ENCODE measurements at places on chromosomes 11 and 22. TPM values are rescaled to one million over a fixed set of nuclear protein-coding genes. Genes with fewer than 3 reads are reported as not detected.

- no peaks in the 10 kb centered on the region for H3K4me1 ChIP-seq
- H3K4me3 ChIP-seq, result peak overlapping the region; percentile 39
- H3K36me3 ChIP-seq, result no peaks in the 10 kb centered on the region
- no peak for DNase-seq
- peak overlapping the region; percentile 48 for H3K27ac ChIP-seq
Observed at GRCh38 chr22:20206709-20207215, 55.9 kb upstream of the CCDC188 start.

DNA sequence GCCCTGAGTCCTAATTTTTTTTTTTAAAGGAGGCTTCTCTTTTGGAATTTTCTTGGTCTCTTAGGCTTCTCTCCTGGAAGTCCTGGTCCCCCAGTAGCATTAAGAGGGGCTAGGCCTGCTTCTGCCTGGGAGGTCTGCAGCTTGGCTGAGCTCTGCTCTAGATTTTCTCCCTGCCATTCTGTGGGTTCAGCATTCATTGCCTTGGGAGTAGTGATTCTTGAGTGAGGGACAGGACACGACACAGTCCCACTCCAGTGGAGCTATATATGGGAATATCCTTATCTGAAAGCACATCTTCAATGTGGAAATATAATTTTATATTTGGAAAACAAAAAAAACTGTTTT lies 3.7 kb downstream of the IGSF22 start:
- H3K4me3 ChIP-seq, result peak overlapping the region; percentile 38
- H3K4me1 ChIP-seq, result no peaks in the 10 kb centered on the region
- H3K27me3 ChIP-seq, result no peaks in the 10 kb centered on the region
- no peaks in the 10 kb centered on the region for H3K36me3 ChIP-seq

GRCh38 chr11:62324731-62325556 lies 12.3 kb upstream of the ASRGL1 start:
- H3K27me3 ChIP-seq, result no peaks in the 10 kb centered on the region
- H3K4me1 ChIP-seq, result no peaks in the 10 kb centered on the region
- H3K36me3 ChIP-seq, result no peaks in the 10 kb centered on the region
- DNase-seq, result no peak
- no peak overlapping the region for H3K27ac ChIP-seq
- no peak overlapping the region for H3K4me3 ChIP-seq

- H3K36me3 ChIP-seq, result no peaks in the 10 kb centered on the region
- H3K27ac ChIP-seq, result no peak overlapping the region
- no peak for DNase-seq
Observed at GRCh38 chr11:31943056-31943780, 132.1 kb upstream of the PAX6 start.

GRCh38 chr11:37605229-37605628 lies 1007.2 kb upstream of the RAG2 start:
- no peaks in the 10 kb centered on the region for H3K4me1 ChIP-seq
- H3K4me3 ChIP-seq, result no peak overlapping the region
- no peaks in the 10 kb centered on the region for H3K27me3 ChIP-seq
- DNase-seq, result no peak
- no peaks in the 10 kb centered on the region for H3K36me3 ChIP-seq

GRCh38 chr11:33855500-33855899 lies 36.4 kb downstream of the LMO2 start:
- H3K4me1 ChIP-seq, result no peaks in the 10 kb centered on the region
- H3K4me3 ChIP-seq, result no peak overlapping the region
- no peak for DNase-seq
- no peaks in the 10 kb centered on the region for H3K27me3 ChIP-seq
- no peaks in the 10 kb centered on the region for H3K36me3 ChIP-seq

DNA sequence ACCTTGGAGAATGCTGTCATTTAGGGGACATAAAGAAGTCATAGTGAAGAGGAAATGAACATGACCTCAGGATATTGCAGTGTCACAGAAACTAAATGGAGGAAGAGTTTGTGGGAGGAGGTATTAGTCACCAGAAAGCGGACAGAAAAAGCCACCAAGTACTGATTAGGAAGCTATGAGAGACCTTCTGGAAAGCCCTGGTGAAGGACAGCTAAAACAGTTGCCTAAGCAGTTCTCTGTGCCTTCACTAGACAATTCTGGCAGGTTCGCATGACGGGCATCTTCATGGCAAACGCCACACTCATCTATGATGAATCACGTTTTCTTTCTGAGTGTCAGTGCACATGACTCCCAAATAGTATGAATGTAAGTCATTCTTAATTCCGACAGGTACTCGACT lies 325.8 kb downstream of the C11orf87 start:
- H3K4me3 ChIP-seq, result no peak overlapping the region
- H3K4me1 ChIP-seq, result no peaks in the 10 kb centered on the region
- no peak for DNase-seq
- no peak overlapping the region for H3K27ac ChIP-seq
- H3K27me3 ChIP-seq, result no peaks in the 10 kb centered on the region

GRCh38 chr11:105609341-105609781 lies 512 bp upstream of the GRIA4 start:
- no peak overlapping the region for H3K27ac ChIP-seq
- no peaks in the 10 kb centered on the region for H3K36me3 ChIP-seq
- H3K4me3 ChIP-seq, result no peak overlapping the region
- DNase-seq, result no peak

GRCh38 chr11:91906871-91907624 lies 317.6 kb upstream of the FAT3 start:
- H3K36me3 ChIP-seq, result no peaks in the 10 kb centered on the region
- no peak overlapping the region for H3K4me3 ChIP-seq
- no peaks in the 10 kb centered on the region for H3K27me3 ChIP-seq
- H3K27ac ChIP-seq, result no peak overlapping the region

GRCh38 chr11:110038201-110038600 lies 55.0 kb upstream of the ZC3H12C start:
- no peaks in the 10 kb centered on the region for H3K27me3 ChIP-seq
- no peak for DNase-seq
- H3K4me1 ChIP-seq, result no peaks in the 10 kb centered on the region
- no peak overlapping the region for H3K27ac ChIP-seq
- H3K36me3 ChIP-seq, result no peaks in the 10 kb centered on the region
- H3K4me3 ChIP-seq, result no peak overlapping the region

- no peaks in the 10 kb centered on the region for H3K27me3 ChIP-seq
- H3K36me3 ChIP-seq, result no peaks in the 10 kb centered on the region
Observed at GRCh38 chr11:76152741-76153570, 53.3 kb downstream of the WNT11 start.

GRCh38 chr11:72232260-72233055 lies 7.9 kb downstream of the INPPL1 start:
- no peak overlapping the region for H3K4me3 ChIP-seq
- peaks cover 58% of the 10 kb centered on the region for H3K36me3 ChIP-seq
- H3K4me1 ChIP-seq, result no peaks in the 10 kb centered on the region
- no peaks in the 10 kb centered on the region for H3K27me3 ChIP-seq

DNA sequence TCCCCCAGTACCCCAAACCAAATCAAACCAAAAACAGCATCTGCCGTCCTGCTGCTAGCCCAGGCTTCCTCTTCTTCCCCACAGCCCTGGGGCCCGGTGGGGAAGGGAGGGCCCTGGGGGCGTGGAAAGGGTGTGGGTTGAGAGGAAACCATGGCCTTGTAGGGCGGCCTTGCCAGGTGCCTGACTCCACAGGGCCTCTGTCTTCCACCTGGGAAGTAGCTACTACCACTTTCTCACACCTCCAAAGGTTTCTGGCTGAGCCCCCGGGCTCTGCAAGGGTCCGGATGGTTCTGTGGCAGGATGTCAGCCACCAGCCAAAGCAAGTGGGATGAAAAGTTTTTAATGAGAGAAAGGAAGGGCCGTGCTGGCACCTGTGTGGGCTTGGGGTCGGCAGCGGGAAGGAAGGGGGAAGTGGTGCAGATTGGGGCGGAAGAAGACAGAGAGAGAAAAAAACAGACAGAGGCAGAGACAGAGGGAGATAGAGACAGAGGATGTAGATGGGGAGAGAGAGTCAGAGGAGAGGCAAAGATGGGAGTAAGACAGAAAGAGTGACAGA lies 10.5 kb downstream of the TPST2 start:
- no peaks in the 10 kb centered on the region for H3K27me3 ChIP-seq
- H3K36me3 ChIP-seq, result no peaks in the 10 kb centered on the region
- H3K4me3 ChIP-seq, result no peak overlapping the region
- no peak for DNase-seq

DNA sequence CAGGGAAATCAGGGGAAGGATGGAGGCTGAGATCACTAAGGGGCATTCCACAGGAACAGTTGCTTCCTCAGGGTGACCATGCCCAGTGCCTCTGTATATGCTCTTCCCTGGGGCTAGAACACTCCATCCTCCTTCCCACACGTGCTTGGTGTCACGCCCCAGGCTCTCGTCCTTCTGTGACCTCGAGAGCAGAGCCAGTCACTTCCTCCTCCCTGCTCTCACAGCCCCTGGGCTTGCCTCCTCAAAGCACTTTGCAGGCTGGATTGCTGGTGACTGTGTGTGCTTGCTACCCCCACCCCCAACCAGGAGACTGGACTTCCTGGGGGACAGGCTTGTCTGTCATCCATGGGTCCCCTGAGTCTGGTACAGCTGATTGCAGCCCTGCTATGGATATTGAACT lies 56.5 kb upstream of the AMPD3 start:
- no peaks in the 10 kb centered on the region for H3K27me3 ChIP-seq
- no peak for DNase-seq

GRCh38 chr22:42236848-42237247 lies 33.6 kb downstream of the TCF20 start:
- no peaks in the 10 kb centered on the region for H3K27me3 ChIP-seq
- DNase-seq, result no peak
- no peak overlapping the region for H3K27ac ChIP-seq
- H3K4me1 ChIP-seq, result no peaks in the 10 kb centered on the region
- no peak overlapping the region for H3K4me3 ChIP-seq

- no peaks in the 10 kb centered on the region for H3K36me3 ChIP-seq
- H3K27ac ChIP-seq, result peak overlapping the region; percentile 50
- H3K4me3 ChIP-seq, result peak overlapping the region; percentile 17
- DNase-seq, result peak; percentile 46
- H3K4me1 ChIP-seq, result no peaks in the 10 kb centered on the region
Observed at GRCh38 chr22:17198170-17199002, 20.8 kb downstream of the ADA2 start.

DNA sequence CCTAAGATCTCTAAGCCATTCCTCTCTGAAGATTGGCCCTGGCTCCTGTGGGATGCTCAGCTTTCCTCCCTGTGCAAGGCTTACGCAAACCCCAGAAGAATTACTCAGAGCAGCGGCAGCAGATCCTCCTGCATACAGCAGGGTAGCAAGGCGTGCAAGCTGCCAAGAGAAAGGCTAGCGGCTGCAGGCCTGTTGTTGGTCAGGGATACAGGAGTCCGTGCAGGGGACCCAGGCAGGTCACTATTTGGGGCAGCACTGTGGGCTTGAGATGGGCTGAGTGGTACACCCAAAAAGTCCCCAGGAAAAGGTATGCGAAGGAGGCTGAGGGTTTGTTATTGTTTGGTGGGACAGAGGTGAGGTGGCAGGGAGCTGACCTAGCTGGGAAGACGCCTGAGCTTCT lies 1.5 kb downstream of the GLB1L2 start:
- no peak overlapping the region for H3K4me3 ChIP-seq
- peaks cover 4% of the 10 kb centered on the region for H3K4me1 ChIP-seq
- H3K27ac ChIP-seq, result no peak overlapping the region
- no peak for DNase-seq

GRCh38 chr11:1920128-1920908 lies 815 bp downstream of the TNNT3 start:
- no peaks in the 10 kb centered on the region for H3K27me3 ChIP-seq
- H3K36me3 ChIP-seq, result no peaks in the 10 kb centered on the region
- H3K4me1 ChIP-seq, result no peaks in the 10 kb centered on the region
- no peak overlapping the region for H3K27ac ChIP-seq

GRCh38 chr11:43942662-43943371 lies 380 bp downstream of the C11orf96 start:
- no peak for DNase-seq
- no peaks in the 10 kb centered on the region for H3K36me3 ChIP-seq
- peak overlapping the region; percentile 82 for H3K27ac ChIP-seq
- H3K4me3 ChIP-seq, result peak overlapping the region; percentile 58
- peaks cover 6% of the 10 kb centered on the region for H3K4me1 ChIP-seq
- H3K27me3 ChIP-seq, result no peaks in the 10 kb centered on the region

- no peaks in the 10 kb centered on the region for H3K36me3 ChIP-seq
- no peak for DNase-seq
- H3K4me1 ChIP-seq, result no peaks in the 10 kb centered on the region
- H3K27me3 ChIP-seq, result no peaks in the 10 kb centered on the region
- no peak overlapping the region for H3K27ac ChIP-seq
Observed at GRCh38 chr22:48899523-48900326, 927.9 kb downstream of the BRD1 start.

- DNase-seq, result no peak
- H3K27me3 ChIP-seq, result no peaks in the 10 kb centered on the region
- no peak overlapping the region for H3K27ac ChIP-seq
- H3K4me1 ChIP-seq, result no peaks in the 10 kb centered on the region
- no peak overlapping the region for H3K4me3 ChIP-seq
- H3K36me3 ChIP-seq, result no peaks in the 10 kb centered on the region
Observed at GRCh38 chr11:1771700-1772099, 8.0 kb upstream of the CTSD start.

GRCh38 chr22:31107894-31108218 lies 488 bp upstream of the SELENOM start:
- H3K27ac ChIP-seq, result peak overlapping the region; percentile 90
- peaks cover 4% of the 10 kb centered on the region for H3K4me1 ChIP-seq
- no peaks in the 10 kb centered on the region for H3K27me3 ChIP-seq
- H3K36me3 ChIP-seq, result no peaks in the 10 kb centered on the region

Gene RASD2
- 6.2 TPM for total RNA-seq

Gene DENND5A
- 25.4 TPM for total RNA-seq

Gene GALNT18
- 29.4 TPM for total RNA-seq

Gene TMPRSS13
- 14.7 TPM for total RNA-seq

Gene FOLR1
- total RNA-seq, result 8.9 TPM

Gene DENND6B
- 9.6 TPM for total RNA-seq

Gene FGF4
- 0.28 TPM for total RNA-seq
